ENCODE measurements at places on chromosomes 7 and 10.

- no peak for DNase-seq
These were observed 2.6 kb downstream of the MEST start for GRCh38 chr7:130494431-130494858.

GRCh38 chr10:21230219-21230618, 295.3 kb downstream of the SKIDA1 start:
- no peak for DNase-seq

- DNase-seq, result no peak
These were observed 43.2 kb downstream of the DPYSL4 start for GRCh38 chr10:132229834-132230556.

DNA sequence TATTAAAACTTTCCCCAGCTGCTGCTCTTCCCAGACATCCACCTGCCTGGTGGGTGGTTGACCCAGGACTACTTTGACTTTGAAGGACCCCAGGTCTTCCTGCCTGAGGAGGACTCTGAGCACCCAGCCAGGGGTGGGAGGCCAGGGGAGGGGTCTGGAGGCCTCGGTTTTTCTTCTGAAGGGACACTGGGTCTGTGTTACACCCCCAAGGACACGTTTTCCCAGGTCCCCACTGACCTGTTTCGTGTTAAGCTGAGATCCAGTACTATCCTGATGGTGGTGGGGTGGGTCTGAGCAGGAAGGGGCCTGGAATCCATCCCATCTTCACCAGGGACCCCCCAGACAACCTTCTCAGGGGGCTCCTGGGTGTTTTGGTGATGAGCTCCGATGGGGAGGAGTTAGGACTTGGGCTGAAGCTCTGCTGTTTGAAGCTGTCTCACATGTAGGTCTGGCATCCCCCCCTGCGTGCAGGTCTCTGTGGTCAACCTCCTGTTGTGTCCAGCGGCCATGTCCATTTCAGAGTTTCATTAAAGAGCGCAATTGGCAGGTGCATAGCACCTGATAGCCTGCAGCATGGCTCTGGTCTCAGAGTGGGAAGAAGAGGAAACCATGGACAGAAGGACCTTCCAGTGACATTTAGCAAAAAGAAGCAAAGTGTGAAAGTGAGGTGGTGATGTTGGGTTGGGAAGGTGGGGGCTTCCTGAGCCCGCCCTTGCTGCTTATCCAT, 3.5 kb downstream of the JAKMIP3 start:
- DNase-seq, result no peak

GRCh38 chr7:78702770-78703169, 750.7 kb downstream of the MAGI2 start:
- DNase-seq, result no peak

- DNase-seq, result no peak
These were observed 7.0 kb upstream of the GNAI1 start for GRCh38 chr7:80127412-80128160.

DNA sequence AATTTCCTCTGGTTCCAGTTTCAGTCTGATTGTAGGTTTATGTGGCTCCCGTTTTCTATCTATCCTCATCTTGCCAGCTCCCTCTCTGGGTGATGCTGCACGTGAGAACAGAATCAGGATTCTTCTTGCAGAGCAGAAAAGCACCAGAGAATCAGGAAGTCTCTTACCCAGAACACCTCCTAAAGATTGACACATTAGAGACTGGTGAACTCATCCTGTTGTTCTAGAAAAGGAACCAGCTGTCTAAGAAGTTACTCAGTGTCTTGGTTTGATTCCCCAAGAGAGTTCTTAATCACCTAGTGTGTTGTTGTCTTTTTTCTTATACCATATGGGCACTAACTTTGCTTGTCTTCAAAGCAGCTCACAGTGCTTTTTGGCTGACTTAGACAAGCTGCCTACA, 152.4 kb downstream of the DGKI start:
- no peak for DNase-seq

DNA sequence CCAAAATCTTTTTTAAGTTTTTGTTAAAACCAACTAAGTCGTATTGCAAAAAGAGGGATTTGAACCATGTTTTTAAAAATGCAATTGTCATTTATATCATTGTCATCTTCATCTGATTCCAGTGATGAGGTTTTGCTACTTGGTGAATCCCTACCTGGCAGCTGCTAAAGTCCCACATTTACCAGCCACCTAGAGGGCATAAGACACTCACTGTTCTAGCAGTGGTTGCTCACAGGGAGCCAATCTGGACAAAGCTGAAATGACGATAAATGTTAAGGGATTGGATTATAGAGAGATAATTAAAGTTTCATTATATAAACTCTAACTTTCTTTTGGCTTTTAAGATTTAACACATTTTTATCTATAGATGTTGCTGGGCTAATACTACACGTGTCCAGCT, 18.7 kb downstream of the KIFBP start:
- no peak for DNase-seq

DNA sequence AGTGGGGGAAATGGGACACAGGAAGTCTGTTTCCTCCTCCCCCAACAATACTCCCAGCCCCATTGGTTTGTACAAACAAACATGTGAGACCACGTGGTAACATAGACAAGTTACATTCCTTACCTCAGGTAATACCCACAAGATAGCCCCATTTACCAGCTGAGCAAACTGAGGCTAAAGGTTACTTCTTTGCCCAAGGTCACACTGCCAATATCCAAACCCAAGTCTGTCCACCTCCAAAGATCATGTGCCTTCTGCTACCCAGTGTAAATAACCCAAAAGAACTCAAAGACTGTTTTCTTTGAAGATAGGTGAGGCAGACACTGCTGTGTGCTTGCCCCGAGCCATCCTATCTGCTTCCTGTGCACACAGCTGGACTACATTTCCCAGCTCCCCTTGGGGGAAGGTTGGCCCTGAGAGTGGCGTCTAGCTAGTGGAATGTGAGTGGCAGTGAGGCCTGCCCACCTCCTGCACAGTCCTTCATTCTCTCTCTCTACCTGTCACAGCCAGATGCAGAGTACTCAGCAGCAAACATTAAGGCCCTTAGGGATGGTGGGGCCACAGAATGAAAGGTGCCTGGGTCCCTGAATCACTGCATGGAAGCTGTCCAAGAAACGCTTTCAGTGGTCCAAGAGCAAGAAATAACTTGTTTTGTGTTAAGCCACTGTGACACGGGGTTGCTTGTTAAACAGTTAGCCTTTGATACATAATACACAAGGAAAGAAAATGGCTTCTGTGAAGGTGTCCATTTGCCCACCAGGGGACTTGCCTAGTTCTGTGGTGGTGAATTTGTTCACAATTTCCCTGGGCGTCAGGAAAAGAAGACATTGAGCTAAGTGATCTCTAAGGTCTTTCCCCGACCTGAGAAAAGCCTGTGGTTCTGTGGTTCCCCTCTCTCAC, 257.7 kb upstream of the NFE2L3 start:
- no peak for DNase-seq

GRCh38 chr7:99000904-99001465, 122.7 kb downstream of the TRRAP start:
- DNase-seq, result no peak

- peak; percentile 11 for DNase-seq
These were observed 2.4 kb upstream of the INHBA start for GRCh38 chr7:41705109-41705901.

- no peak for DNase-seq
These were observed 6.9 kb upstream of the ZNF316 start for GRCh38 chr7:6630007-6630849.

DNA sequence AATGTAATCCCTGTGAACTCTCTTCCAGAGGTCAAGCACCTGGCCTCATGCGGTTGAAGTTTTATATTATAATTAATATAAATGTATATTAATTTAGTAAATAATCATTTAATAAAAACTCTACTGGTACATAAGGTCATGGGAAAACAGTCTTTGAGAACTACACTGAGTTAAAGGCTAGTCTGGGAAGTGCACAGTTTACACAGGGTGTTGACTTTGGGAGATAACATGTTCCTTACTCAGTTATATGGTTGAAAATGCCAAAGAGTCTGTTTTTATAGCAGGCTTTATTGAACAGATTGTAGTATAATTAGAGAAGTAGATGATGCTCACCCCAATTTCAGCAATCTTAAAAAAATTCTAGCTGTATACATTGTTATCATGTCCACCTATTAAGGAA, 735.9 kb downstream of the GATA3 start:
- DNase-seq, result no peak

DNA sequence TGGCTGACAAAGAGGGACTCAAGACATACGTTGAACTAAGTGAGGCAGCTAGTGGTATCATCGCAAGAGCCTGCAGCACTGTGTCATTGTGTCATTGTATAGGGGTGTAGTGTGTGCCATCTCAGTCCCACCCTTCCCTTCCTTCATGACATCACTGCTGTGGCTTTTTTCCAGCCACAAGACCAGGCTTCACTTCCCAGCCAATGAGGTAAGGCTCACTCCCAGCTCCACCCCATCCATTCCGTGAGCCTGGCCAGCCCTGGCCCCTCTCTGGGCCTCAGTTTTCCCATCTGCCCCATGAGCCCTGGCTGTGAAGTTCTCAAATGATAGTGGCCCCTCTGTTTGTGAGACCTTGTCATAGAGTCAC, 134.3 kb upstream of the ZMIZ1 start:
- DNase-seq, result no peak

GRCh38 chr7:157751406-157751805, 414.6 kb downstream of the DNAJB6 start:
- no peak for DNase-seq

DNA sequence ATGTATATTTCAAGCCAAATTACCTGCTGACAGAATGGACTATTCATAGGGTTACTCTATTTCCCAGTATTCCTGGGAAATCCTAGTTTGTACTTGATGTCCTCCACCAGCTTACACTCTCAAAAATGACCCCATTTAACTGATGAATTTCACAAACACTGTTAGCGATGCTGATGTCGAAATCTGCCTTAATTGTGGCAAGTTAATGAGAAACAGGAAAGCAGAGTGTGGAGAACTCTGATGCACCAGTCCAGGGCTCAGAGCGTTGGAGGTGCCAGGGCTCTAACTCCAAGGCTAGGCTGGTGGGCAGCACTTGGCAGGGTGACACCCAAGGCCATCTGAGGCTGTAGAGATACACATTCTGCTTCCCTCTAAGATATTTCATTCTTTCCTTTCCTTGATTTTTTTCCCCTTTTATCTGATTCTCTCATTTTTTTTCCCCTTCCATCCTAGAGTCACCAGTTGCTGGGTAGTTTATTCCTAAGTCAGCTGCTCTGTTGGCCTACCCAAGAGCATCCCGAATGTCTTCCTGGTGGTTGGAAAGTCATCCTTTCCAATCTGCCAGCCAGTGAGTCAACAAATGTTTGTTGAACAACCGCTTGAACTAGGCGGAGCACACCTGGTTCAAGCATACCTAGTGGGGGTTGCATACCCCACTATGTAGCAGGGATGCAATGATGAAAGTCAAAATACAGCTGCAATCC, 525.0 kb upstream of the NRP1 start:
- DNase-seq, result no peak

GRCh38 chr10:86169506-86170254, 196.9 kb downstream of the GRID1 start:
- DNase-seq, result no peak
